ENCODE measurements at places on chromosomes 4 and X.

DNA sequence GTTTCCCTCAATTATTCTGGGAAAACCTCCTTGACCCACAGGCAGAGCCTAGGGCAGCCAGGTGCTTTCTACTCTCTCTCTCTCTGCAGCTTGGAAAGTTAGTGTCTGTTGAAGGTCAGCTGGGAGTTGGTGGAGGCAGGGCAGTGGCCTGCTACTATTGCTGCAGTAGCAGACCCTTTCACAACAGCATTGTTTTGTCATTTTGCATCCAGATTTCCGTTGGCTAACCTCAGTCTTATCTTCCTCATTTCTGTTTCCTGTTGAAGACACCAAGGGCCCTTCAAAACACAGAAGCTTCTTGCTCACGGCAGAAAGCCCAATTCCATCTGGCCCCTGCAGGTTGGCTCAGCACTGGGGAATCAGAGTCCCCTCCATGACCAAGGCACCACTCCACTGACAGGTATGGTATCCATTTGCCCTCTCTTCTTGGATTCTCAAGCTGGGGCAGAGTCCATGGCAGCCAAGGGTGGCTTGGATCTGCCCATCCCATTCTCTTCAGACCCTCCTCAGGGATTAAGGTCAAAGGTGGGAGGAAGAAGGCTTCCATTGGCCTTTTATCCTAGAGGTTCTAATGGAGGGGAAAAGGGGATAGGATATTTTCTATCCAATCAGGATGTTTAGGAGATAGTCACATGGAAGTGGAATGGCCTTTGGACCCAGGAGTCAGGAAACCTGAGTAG lies 24.6 kb downstream of the VSIG4 start:
- DNase-seq = no peak

GRCh38 chrX:84118315-84118714 lies 69.7 kb downstream of the RPS6KA6 start:
- no peak for DNase-seq

- no peak for DNase-seq
Observed at GRCh38 chr4:128751354-128751753, 58.1 kb upstream of the JADE1 start.

DNA sequence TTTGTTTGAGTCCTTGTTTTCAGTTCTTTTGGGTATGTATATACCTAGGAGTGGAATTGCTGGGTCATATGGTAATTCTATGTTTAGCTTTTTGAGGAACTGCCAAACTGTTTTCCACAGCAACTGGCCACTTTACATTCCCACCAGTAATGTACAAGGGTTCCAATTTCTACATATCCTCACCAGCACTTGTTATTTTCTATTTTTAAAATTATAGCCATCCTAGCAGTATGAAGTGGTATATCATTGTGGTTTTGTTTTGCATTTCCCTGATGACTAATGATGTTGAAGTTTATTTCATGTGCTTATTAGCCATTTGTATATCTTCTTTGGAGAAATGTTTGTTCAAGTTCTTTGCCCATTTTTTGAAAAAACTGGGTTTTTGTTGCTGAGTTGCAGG lies 39.6 kb downstream of the TMEM164 start:
- DNase-seq = no peak

GRCh38 chr4:159390648-159391047 lies 287.8 kb downstream of the RAPGEF2 start:
- DNase-seq = no peak

GRCh38 chr4:17851959-17852358 lies 41.2 kb downstream of the NCAPG start:
- no peak for DNase-seq

DNA sequence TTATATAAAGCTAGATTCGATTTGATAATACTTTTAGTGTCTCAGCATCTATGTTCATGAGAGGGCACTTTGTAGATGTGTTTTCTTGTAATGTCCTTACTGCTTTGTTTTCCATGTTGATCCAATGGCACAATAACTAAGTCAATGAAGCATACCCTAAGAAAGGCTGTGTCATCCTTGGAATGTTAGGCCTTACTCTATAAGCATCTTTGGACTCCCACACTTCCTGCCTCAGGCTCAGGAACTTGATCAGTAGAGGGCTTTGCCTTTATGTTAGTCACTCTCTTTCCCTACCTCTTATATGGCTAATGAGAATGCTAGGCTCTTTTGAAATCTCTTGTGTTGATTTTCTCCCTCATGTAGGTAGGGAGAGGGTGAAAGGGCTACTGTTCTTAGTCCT lies 33.2 kb upstream of the EDA2R start:
- no peak for DNase-seq

GRCh38 chr4:123613586-123614344 lies 217.2 kb downstream of the SPRY1 start:
- no peak for DNase-seq

- no peak for DNase-seq
Observed at GRCh38 chr4:89353514-89353913, 45.9 kb upstream of the GPRIN3 start.

DNA sequence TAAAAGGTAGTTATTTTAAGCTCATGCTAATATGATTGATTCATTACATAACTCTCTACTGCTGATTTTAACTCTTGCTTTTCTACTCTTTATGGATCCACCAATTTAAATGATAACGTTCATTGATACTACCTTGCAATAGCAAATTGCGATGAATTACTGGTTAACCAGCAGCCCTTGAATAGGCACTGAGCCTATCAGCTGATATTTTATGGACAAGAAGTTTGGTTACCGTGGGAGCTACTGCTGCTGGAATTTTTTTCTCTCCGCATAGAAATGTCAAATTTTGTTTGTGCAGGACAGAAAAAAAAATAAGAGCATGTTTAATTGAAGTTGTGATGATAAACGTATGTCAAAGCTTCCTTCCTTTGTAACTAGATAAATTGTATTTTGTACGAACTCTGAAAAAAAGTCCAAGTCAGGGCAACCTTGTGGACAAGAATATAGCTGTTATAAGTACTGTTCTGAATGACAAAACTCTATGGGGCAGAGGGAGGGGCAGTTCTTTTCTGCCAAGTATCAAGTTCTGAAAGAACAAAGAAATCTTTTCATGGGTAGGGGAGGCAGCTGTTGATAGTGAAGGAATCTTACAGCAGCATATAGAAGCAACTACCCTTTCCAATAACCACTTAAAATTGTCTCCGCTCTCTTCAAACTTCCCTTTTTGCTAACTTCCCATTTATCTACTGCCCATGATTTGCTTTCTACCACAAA lies 434.9 kb upstream of the PABPC4L start:
- DNase-seq = no peak

DNA sequence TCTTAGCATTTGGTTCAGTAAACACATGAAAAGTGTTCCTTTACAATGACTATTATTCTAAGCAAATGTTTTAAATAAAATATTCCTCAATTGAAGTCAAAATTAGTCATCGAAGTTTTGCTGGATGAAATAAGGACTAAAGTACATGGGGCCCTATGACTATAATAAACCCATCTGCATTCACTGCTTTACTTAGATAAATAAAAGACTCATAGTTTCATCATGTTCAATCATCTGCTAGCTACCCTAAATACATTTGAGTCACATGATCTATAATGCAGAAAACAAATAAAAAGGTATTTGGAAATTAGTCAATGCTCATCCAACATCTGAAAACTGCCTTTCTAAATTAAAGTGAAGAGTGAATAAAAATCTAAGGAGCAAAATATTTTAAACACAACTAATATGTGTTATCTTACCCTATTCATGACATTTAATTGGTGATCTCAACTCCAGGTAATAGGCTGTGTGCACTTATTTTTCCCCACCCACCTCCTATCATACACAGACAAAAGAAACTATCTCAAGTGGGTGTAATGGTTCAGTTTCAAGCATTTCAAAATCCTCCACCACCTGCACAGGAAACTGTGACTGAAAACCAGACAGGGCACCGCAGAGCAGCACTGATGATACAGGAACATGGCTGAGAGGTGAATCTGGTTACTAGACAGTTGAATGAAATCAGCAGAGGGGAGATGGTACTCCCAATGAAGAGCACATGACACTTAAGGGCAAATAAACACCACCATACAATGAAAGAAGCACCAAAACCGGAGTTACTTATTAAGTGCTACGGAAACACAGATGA lies 78.6 kb downstream of the CAMK2D start:
- DNase-seq = no peak

Data from coronary artery (tissue), 2 donors.